ENCODE measurements at places on chromosomes 12 and 14.

- DNase-seq, result no peak
Observed at GRCh38 chr12:6335451-6336078, 6.3 kb downstream of the TNFRSF1A start.

- DNase-seq, result no peak
Observed at GRCh38 chr14:61836184-61836583, 74.0 kb downstream of the SNAPC1 start.

DNA sequence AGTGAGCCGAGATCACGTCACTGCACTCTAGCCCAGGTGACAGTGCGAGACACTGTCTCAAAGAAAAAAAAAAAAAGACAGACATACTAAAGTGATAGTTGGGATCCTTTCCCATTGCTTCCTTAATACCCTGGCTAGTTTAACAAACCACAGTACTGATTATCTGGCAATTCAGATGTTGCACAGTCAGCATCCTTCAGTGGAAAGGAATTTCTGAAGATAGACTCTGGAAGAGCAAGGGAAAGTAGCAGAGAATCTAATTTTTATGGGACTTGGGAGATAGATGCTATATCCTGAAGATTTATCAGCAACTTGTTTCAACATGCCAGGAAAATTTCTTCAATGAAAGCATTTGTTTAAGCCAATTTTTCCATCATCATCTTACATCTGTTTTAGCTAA, 6.5 kb upstream of the PPFIBP1 start:
- no peak for DNase-seq

DNA sequence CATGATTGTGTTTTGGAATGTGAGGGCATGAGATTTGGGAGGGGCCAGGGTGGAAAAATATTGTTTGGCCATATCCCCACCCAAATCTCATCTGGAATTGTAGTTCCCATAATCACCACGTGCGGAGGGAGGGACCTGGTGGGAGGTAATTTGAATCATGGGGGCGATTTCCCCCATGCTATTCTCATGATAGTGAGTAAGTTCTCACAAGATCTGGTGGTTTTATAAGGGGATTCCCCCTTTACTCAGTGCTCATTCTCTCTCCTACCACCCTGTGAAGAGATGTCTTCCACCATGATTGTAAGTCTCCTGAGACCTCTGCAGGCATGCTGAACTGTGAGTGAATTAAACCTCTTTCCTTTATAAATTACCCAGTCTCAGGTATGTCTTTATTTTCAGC, 15.7 kb downstream of the OR10P1 start:
- DNase-seq, result no peak

DNA sequence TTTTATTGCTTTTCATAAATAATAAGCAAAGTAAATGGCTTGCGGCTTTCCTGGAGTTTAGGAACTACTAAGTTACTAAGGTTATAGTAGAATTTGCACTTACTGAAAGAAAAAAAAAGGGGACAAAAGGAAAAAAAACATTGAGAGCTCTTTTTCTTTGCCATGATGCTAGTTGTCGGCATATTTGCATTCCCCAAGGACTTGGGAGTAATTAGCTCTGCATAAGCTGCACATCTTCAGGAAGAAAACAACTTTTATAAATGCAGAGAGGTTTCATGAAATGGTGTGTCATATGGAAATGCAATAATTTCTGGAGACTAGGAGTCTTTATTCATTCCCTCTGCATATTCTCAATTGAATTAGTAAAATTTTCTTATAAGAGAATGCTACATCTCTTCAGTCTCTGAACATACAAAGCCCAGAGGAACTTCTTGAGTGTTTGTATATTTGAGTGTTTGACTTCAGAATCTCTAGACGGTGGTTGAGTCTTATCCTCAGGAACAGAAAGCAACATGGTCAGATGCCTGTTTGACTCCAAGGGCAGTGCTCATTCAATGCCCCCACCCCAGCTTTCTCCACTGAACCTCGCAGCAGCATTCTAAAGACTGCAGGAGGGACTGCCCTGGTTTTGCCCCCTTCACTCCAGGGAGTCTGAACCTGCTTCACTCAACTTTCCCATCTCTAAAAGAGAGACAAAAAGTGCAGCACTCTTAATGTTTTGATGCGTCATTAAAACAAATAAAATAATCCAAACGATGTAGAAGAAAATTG, 158.9 kb upstream of the EEA1 start:
- DNase-seq, result no peak

GRCh38 chr12:69991690-69992288, 166.8 kb downstream of the MYRFL start:
- DNase-seq, result no peak

DNA sequence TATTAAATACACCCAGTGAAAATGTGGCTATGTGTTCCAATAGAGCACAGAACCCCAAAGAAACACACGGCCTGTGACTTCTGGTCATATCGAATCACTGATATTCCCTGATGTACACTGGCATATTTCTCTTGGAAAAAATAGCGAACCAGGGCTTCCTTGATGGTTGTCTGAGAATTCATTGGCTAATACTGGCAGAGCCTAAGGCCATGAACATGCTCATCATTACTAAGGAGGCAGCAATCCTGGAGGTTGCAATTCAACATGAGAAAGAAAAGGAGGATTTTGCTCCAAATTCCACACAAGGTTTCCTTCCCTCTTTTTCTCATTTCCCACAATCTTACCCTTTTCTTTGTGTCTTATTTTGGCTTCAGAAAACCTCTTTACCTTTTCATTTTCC, 212.9 kb upstream of the HMGA2 start:
- no peak for DNase-seq

- no peak for DNase-seq
Observed at GRCh38 chr12:66713984-66714383, 35.1 kb upstream of the GRIP1 start.

GRCh38 chr14:79543348-79543747, 668.0 kb downstream of the DIO2 start:
- DNase-seq, result no peak

- no peak for DNase-seq
Observed at GRCh38 chr14:73502017-73502619, 11.4 kb downstream of the RIOX1 start.

DNA sequence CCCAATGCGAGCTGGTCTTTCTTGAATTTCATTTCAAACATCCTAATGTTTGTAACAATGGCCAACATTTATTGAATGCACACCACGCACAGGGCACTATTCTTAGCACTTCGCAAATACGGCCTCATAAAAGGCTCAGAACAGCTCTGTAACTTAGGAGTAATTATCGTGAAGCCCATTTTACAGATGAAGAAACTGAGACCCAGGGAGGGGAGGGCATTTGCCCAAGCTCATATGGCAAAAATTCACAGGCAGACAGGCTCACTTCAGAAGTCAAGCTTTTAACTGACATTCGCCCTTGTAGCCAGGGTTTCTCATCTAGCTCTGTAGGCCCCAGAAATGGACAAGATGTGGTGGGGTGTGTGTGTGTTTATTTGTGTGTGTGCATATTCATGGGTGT, 60.3 kb upstream of the TBX3 start:
- no peak for DNase-seq

- no peak for DNase-seq
Observed at GRCh38 chr12:91414636-91415035, 232.0 kb upstream of the DCN start.

DNA sequence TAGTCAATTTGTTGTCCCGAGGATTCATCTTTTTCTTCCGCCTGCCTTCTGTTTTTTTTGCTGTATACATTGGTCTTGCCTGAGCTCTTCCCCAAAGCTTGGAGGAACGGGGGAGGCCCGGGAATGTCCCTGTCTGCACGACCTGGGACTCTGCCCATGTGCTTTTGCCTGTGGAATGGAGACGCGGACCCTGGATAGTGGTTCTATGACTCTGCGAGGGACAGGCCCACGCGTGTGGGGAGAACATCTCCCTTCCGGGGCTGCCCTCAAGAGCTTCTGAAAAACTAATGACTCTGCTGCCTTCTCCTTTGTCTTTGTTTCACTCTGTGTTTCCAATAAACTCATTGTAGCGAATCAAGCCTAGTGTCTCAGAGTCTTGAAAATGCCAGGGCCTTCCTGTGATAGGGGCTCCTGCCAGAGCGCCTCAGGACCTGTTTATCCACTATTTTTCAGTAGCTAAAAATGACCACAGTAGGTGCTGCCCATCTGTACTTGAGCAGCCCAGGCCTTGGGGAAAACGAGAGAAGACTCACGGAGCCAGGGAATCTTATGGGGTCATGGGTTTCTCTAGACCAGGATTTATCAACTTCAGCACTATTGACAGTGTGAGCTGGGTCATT, 12.3 kb downstream of the KRT83 start:
- no peak for DNase-seq

- no peak for DNase-seq
Observed at GRCh38 chr12:27331291-27331926, 1.2 kb upstream of the BMAL2 start.

GRCh38 chr12:75694534-75695268, 183.3 kb upstream of the KRR1 start:
- DNase-seq, result no peak

GRCh38 chr12:102095677-102096263, 24.1 kb downstream of the NUP37 start:
- no peak for DNase-seq

GRCh38 chr14:60161196-60162107, 3.7 kb downstream of the DHRS7 start:
- DNase-seq, result peak; percentile 84

- DNase-seq, result no peak
Observed at GRCh38 chr12:42361909-42362646, 36.1 kb downstream of the PPHLN1 start.

GRCh38 chr12:54060975-54061778, 7.5 kb downstream of the HOXC4 start:
- DNase-seq, result no peak

DNA sequence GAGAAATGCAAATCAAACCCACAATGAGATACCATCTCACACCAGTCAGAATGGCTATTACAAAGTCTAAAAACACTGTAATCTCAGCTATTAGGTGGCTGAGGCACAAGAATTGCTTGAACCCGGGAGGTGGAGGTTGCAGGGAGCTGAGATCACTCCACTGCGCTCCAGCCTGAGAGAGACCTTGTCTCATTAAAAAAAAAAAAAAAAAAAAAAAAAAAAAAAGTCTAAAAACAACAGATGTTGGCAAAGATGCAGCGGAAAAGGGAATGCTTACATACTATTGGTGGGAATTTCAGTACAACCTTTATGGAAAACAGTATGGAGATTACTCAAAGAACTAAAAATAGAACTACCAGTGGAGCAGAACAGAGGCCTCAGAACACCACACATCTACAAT, 19.0 kb upstream of the ATF7 start:
- no peak for DNase-seq

- DNase-seq, result no peak
Observed at GRCh38 chr14:94665121-94665520, 52.9 kb downstream of the SERPINA3 start.

GRCh38 chr12:97168804-97169203, 261.7 kb downstream of the NEDD1 start:
- DNase-seq, result no peak

GRCh38 chr12:118850244-118850825, 131.0 kb upstream of the SRRM4 start:
- DNase-seq, result peak; percentile 83

- no peak for DNase-seq
Observed at GRCh38 chr12:4099276-4099675, 174.3 kb upstream of the CCND2 start.

DNA sequence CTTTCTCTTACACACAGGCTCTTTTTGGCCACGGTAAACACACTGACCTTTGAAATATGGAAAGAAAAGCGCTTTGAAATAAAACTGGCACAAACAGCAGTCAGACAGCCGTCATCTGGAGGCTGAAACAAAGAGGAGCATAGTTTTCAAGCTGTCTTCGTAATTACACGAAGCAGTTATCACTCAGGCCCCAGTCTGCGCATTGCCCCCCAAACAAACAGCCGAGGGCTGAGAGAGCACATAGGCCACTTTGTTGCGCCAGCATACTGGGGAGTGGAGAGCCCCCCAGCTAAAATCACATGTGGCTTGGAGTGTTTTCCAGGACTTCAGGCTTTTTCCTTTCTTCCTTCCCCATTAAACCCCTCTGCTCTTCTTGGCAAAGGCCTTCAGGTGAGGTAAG, 142.9 kb upstream of the BTG1 start:
- DNase-seq, result no peak

DNA sequence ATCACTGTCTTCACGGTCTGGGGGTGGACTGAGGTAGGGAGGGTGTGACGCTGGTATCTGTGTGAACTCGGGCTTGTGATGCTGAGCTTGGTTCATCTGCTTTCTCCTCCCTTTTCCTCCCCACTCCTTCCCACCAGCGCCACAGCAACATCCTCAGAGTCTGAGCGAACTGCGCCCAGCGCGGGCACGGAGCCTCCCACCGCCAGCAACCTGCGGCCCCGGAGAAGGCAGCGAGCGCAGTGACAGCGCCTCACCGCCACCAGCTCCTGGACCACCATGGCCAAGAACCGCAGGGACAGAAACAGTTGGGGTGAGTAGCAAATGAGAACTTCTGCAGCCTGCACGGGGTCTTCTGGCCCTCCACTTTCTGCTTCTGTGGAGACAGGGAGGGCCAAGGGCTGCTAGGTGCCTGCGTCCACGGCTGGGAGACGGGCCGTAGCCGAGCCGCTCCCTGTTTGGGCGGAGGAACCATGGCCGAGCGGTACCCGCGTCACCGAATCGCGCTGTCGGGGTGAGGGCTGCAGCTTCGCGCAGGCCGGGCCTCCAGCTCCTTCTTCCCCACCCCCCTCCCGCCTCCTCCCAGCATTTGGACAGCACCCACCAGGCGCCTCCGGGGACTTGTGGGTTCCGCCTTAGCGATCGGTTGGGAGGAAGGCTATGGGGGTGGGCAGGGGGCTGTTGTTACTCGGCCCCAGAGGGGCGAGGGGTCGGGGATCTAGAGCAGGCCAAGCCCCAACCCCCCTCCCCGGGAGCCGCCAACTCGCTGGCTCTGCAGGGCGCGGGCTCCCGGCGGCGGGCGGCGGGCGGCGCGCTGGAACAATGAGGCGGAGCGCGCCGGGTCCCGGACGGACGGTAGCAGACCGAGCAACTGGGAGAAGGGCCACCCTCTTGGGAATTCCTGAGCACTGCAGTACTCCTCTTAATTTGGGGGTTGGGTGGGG, at the start of gene ATL1:
Gene ATL1, plus strand, starts transcription at position 156 of the 941 bp plus-strand sequence. Its CDS starts 121 bp downstream, at position 277.
- peak; percentile 53 for DNase-seq

- no peak for DNase-seq
Observed at GRCh38 chr12:117714203-117714602, 254.6 kb downstream of the KSR2 start.

- no peak for DNase-seq
Observed at GRCh38 chr12:75884465-75884985, 147.1 kb downstream of the PHLDA1 start.

GRCh38 chr12:48997719-48998496, 1.3 kb downstream of the DDN start:
- no peak for DNase-seq
